ENCODE measurements at places on chromosomes 1 and 21. TPM values are rescaled to one million over a fixed set of nuclear protein-coding genes. Genes with fewer than 3 reads are reported as not detected.

- no peak overlapping the region for H3K4me3 ChIP-seq
- no peak overlapping the region for H3K27ac ChIP-seq
- H3K36me3 ChIP-seq: peaks cover 55% of the 10 kb centered on the region
- H3K27me3 ChIP-seq: no peaks in the 10 kb centered on the region
- no peak for DNase-seq
These were observed 92.5 kb downstream of the TTC3 start for GRCh38 chr21:37165586-37165985.

DNA sequence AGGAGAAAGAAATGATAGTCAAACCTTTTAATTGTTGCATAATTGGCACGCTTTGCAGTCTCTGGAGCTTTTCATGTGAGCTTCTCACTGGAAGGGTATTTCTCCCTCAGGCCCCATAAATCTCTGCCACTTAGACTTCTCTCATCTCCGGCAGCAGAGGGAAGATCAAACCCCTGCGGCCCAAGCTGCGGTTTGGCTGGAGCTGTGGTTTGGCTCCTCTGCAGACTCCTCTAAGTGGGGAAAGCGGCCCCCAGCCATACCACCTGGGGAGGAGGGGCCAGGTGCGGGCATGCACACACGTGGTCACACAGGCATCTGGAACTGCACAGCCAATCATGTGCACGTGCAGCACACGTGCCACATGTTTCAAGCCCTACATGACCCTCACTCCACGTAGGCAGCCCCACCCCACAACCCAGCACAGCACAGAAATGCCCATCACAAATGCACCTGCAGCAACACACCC is 58.3 kb downstream of the UBE2T start:
- no peaks in the 10 kb centered on the region for H3K36me3 ChIP-seq
- no peak overlapping the region for H3K27ac ChIP-seq
- no peaks in the 10 kb centered on the region for H3K27me3 ChIP-seq
- no peak for DNase-seq

DNA sequence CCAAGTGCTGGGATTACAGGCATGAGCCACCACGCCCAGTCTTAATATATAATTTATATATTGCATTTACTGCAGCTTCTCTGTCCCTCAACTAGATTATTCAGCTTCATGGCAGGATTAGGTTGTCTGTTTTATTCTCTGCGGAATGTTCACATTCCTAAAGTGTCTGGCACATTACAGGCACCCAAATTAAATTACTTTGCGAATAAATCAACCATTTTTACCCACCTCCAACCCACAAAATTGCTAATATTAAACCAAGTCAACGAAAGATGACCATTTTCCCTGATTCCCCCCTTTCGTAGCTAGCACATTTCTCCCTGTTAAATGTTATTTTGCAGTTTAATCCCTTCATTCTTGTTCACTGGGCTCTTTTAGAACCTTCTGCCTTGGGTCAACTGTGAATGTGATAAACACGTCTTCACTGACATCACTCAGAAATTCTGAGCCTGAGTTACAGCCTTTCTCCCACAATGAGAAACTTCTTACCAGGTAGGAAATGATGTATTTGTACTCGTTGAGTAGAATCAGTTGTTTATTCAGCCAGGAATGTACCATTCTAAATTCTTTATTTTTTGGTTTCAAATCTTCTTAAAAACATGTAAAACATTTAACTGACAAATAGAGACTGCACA is 35.9 kb downstream of the THAP3 start:
- H3K36me3 ChIP-seq: peaks cover 2% of the 10 kb centered on the region
- H3K4me3 ChIP-seq: no peak overlapping the region
- no peak for DNase-seq
- no peak overlapping the region for H3K27ac ChIP-seq

GRCh38 chr1:91559838-91560565 is 59.4 kb downstream of the CDC7 start:
- H3K4me1 ChIP-seq: peaks cover 58% of the 10 kb centered on the region
- H3K27me3 ChIP-seq: no peaks in the 10 kb centered on the region
- DNase-seq: no peak

The TENT5C gene
- 80.6 TPM for total RNA-seq

The IL23R gene
- 0.34 TPM for total RNA-seq
